Right renal cortex interstitium (tissue), 3 donors: ENCODE measurements at places on chromosomes 1 and 21. TPM values are rescaled to one million over a fixed set of nuclear protein-coding genes. Genes with fewer than 3 reads are reported as not detected.

DNA sequence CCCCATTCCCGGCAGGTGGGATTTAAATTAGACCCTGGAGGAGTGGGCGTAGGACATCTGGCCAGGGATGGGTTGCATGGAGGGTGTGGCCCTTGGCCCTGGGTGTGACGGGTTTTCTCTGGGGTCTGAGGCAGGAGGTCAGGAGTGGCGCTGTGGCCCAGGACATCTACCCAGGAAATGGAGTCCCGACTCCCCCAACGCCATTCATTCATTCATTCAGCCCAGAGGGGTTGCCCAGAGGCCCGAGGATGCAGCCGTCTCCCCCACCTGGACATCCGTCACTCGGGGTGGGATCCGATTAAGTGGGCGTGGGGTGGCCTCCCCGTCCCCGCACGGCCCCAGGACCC, 663 bp downstream of the ATP13A2 start:
- DNase-seq, result no peak

GRCh38 chr1:185973645-185974044, 239.5 kb downstream of the HMCN1 start:
- DNase-seq, result no peak

- DNase-seq, result no peak
These were observed 37.9 kb downstream of the TGFB2 start for GRCh38 chr1:218383051-218383450.

DNA sequence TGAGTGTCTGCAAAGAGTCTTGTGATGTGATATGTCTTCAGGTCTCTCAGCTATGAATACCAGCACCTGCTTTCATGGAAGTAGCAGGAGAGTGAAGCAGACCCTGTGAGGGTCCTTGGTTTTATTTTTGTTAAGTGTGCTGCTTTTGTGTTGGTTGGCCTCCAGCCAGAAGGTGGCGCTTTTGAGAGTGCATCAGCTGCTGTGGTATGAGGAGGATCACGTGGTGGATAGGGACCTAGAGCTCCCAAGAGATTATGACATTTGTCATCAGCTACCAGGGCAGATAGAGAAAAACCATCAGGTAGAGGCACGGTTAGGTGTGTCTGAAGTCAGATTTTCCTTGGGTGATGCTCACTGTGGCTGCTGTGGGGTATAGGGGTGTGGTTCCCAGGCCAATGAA, 1232.1 kb downstream of the MRPL39 start:
- DNase-seq, result no peak

The VAMP4 gene
- polyA plus RNA-seq, result 14.3 TPM
